ENCODE measurements at places on chromosomes 6 and 20.

- no peak for DNase-seq
Observed at GRCh38 chr6:27260836-27261375, 13.4 kb downstream of the PRSS16 start.

DNA sequence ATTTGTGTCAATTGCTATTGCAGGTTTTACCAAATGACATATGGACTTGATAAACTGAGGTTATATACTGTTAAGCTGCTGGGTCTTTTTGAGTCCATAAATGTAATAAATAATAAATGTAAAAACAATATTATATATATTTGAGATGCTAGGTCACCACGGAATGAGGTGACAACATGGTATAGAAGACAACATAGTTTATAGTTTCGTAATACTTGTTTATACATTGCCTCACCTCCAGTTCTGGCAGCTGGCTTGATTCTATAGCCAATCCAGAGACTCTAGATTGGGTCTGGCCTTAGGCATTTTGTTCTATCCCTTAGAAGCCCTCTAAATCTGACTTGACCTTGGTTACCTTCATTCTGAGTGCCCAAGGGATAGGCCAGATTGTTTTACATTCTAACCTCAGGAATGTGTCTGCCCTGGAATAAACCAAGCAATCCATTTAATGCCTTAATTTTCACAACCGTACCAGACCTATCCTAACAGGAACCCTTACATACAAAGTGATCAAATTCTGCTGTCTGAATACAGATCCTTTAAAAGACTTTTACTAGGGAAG lies 61.5 kb upstream of the STXBP5 start:
- DNase-seq = no peak

DNA sequence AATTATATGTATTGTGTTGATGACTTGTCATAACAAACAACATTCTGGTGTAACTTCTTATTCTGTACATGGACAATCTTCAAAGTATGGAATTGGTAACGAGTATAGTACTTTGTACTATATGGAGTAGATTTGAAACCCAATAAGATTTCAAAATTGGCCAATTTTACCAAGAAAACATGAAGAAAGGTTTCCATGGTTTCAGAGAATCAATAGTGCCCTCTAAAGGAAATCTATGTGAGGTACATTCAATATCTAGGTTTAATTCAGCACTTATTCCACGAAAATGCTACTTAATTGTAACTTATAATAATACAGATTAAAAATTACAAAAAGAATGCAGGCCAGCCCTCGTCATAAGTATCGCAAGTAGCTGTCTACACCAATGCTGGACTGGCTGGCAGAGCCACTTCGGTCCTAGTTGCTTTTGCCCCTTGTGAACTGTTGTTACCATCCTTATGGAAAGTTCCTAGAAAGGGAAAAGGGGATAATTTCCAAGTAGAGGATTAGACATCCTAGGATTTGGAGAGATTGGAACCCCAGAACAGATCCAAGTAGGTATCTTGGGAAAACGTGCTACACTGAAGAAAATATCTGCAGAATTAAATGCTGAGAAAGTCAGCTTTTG lies 70.9 kb downstream of the LCA5 start:
- peak; percentile 14 for DNase-seq

- no peak for DNase-seq
Observed at GRCh38 chr6:150712505-150713252, 113.0 kb downstream of the PLEKHG1 start.

- DNase-seq = no peak
Observed at GRCh38 chr6:111789598-111789997, 83.7 kb downstream of the FYN start.

DNA sequence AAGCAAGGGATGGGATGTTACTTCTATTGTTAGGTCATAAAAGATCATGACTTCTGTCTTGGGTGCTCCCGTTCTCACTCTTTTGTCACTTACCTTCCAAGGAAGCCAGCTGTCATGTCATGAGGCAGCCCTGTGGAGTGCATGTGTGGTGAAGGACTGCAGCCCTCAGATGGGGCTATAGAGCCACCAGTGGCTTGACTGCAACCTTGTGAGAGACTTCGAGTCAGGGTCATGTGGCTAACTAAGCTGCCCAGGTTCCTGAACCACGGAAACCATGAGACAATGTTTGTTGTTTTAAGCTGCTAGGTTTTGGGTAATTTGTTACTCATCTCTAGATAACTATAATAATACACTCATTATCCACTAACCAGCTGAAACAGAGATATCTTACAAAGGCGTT lies 477.1 kb downstream of the BTBD3 start:
- DNase-seq = no peak

- no peak for DNase-seq
Observed at GRCh38 chr6:30775104-30775503, 30.8 kb upstream of the IER3 start.

- no peak for DNase-seq
Observed at GRCh38 chr20:33653218-33653899, 8.8 kb upstream of the C20orf144 start.

Measured in putamen (tissue), 1 donor.